Anterior cingulate cortex (tissue), 58 donors: ENCODE measurements at places on chromosomes 3 and 15.

- DNase-seq, result no peak
Measured at GRCh38 chr15:55991802-55992768, 1.3 kb downstream of the NEDD4 start.

- no peak for DNase-seq
Measured at GRCh38 chr3:77816366-77816765, 776.5 kb downstream of the ROBO2 start.

- DNase-seq, result no peak
Measured at GRCh38 chr3:8702560-8702959, 31.0 kb upstream of the CAV3 start.

GRCh38 chr15:78654272-78654671 is 13.3 kb upstream of the CHRNB4 start:
- no peak for DNase-seq

- DNase-seq, result no peak
Measured at GRCh38 chr15:41284427-41285177, 47.8 kb downstream of the OIP5 start.

DNA sequence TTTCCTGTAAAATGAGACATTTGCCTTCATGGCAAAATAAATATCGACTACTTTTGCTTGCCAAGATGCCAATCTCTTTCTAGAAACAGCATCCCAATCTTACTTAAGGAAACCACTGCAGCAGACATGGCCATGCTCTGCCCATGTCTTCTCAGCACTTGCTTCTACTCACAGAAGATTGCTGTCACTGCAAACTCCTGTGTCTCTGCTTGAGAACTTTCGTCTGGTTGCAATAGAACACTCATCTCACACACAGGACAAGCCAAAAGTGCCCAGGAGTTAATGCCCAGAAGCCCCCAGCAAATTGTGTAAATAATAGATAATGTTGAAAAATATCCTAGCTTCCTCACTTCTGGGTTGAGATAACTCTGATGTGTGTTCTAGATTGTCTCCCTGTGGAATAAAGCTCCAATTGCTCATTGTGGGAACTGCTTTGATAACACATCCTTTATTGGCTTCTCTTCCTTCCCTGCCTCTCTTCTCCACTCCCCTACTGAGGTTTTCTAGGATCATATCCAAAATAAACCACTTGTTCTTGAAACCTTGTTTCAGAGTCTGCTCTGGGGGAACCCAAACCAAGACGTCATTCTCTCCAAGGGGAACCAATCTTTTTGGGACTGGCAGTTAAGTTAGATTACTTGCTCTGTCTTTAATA is 156.3 kb upstream of the STRIT1 start:
- no peak for DNase-seq

- no peak for DNase-seq
Measured at GRCh38 chr15:70761931-70762468, 1.4 kb downstream of the UACA start.

DNA sequence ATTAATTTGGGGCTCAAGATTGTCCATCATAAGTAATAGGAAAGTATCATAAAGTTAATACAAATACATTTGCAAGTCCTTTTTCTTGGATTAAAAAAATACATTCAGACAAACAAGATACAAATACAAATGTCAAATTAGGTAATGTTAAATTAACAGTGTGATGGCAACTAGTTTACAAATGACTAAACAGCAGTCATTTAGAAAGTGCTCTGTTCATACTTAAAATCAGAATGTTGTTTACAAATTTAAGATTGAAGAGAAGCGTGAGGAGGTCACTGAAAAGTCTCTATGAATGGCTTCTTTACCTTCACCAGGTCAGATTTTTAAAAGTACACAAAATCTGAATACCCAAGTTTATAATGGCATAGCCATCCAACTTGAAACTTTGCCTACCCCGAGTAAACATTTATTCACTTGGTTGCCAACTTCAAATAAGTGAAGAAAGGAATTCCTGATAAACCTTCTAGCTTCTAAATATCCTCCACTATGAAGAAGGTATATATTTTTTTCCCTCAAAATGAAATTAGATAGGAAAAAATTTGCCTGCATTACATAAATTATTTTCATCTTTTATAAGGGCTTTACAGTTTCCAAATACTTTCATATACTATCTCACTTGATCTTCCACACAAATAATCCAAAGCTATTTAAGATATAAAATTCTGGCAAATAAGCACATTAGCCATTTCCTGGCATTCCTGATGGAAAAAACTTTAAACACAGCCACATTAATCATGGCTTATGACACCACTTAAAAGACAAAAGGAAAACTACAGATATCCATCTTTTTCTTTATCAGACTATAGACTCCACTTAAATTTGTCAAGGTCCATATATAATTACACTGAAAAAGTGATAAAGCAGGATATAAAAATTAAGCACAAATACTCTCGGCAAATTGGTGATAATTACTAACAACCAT is 11.5 kb upstream of the NEK10 start:
- no peak for DNase-seq

DNA sequence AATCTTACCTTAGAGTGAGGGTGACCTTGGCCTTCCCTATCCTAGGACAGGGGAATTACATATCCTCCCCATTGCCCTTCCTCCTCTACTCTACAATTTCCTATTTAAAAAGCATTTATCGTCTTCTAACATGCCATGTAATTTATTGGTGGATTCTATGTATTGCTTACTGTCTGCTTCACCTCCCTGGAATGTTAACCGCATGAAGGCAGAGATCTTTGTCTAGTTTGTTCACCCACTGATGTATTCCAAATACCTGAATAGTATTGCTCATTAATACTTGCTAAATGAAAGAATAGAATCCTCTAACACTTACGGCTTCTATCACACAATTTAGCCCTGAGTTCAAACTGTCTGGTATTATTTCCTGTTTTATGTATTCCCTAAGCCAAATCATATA is 68.6 kb downstream of the PPARG start:
- no peak for DNase-seq

GRCh38 chr3:19190126-19190525 is 41.8 kb downstream of the KCNH8 start:
- DNase-seq, result no peak

DNA sequence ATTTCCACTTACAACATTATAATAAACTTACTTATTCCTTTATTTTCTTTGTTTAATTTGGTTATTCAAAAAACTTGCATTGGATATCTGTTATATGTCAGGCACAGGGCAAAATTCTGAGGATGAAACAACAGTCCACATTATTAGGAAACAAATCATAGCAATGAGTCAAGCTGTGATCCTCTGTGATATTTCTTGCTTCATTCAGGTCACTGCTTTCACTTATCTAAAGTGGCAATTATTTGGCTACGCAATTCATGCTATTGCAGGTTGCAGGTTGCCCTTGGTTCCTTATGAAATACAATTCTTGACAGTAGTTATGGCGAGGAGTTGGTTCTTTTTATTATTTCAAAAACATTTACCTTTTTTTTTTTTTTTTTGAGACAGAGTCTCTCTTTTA is 66.4 kb upstream of the CNTN6 start:
- no peak for DNase-seq

GRCh38 chr3:71784914-71785531 is at the start of gene PROK2:
Gene PROK2, minus strand, starts transcription at chr3:71785148. Its CDS starts 96 bp downstream, at chr3:71785052.
- DNase-seq, result no peak

GRCh38 chr3:187208159-187208558 is 10.9 kb downstream of the RTP1 start:
- DNase-seq, result no peak

DNA sequence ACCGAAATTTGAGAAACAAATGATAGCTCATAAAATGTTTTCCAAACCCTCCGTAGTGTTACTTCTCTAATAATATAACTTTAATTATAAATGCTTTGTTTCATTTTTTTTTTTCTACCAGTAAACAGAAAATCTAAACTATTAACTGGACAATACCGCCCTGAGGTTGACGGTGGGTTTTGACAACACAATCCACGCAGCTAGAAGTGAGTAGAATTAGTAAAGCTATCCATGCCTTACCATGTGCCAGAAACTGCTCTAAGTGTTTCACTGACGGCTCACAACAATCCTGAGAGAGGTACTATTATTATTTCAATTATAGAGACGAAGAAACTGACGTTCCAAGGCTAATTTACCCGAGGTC is 410 bp downstream of the NDUFAF1 start:
- no peak for DNase-seq

GRCh38 chr3:171967137-171967783 is 72.1 kb upstream of the FNDC3B start:
- DNase-seq, result no peak

GRCh38 chr3:188006726-188007393 is 147.1 kb upstream of the LPP start:
- DNase-seq, result peak; percentile 71

GRCh38 chr3:60421749-60422446 is 829.4 kb downstream of the FHIT start:
- DNase-seq, result no peak

GRCh38 chr15:61076598-61077170 is 152.4 kb downstream of the RORA start:
- no peak for DNase-seq

DNA sequence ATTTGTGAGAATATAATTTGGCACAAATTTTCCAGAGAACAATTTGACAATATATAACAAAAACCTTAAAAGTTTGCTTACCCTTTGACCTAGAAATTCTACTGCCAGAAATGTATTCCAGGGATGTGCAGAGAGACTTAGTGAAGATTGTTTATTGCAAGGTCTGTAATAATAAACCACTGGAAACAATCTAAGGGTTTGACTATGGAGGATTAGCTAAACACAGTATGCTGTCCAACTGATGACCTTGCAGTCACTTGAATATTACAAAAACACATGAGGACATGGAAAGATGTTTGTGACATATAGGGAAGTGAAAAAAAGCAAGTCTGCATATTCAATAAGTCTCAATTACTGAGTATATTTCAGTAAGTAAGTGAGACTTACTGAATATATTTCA is 48.1 kb upstream of the CDV3 start:
- no peak for DNase-seq

- DNase-seq, result no peak
Measured at GRCh38 chr15:71526060-71526820, 284.1 kb upstream of the NR2E3 start.
